A172 (cell line): ENCODE measurements at places on chromosomes 11 and 22. TPM values are rescaled to one million over a fixed set of nuclear protein-coding genes. Genes with fewer than 3 reads are reported as not detected.
A peak's percentile ranks its signal among the peaks of the same experiment; 100 is the strongest.

RAB36 gene
- 6.1 and 6.6 TPM in 2 replicates for total RNA-seq

DNA sequence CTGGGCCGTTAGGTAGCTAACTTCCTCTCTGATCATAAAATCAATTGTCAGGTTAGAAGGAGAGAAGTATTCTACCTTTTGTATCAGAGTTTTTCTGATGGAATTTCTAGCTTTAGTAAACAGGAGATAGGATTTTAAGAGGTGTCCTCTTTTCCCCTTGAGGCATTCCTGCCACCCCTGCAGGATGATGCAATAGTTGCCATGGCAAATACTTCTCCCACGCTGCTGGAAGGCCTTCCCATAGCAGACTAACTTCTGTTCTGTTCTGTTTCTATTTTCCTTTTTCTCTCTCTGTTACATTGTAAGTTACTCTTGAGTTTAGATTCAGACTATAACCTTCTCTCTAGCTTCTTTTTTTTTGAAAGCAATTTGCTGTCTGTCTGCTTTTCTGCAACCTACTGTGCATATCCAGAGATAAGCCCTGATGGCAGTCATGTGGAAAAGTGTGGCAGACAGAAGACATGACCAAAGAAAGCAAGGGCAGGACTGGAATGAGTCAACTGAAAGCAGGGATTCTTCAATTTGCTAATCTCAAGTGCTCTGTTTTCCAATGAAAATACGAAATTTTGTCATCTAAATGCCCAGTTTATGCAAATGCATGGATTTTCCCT, 679.1 kb downstream of the DLG2 start:
- DNase-seq: no peak

TEAD1 gene
- 69.5 and 92.5 TPM in 2 replicates for total RNA-seq

DNA sequence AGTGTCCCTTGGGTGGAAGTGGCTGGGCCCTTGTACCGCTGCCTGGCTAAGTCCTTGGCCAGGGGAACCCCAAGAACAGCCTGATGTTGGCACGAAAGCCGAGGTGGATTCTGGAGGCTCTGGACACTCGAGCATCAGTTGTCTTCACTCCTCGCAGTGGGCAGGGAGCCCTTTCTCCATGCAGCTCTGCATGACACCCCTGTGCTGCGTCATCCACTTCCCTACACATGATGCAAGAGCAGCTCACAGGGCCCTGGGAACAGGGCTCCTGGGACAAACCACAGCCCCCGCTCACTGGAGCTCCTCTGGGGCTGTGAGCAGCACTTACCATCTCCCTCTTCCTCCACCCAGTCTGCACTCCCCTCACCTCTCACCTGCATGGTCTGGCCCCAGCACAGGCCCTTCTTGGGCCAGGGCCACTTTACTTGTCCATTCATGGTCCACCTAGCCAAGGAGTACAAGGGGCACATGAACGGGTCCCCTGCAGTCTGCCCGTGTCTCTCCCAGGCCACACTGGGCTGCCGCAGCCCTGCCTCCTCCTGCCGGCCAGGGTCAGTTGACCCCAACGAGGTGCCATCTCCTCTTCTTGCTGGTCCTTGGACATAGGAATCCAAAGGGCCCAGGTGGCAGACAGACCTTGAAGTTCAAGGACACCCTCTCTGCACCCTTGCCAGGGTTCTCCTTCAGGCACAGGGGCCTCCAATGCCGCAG, 66.5 kb downstream of the IGF2 start:
- no peak for DNase-seq

NRXN2 gene
- total RNA-seq: 0.05 and 0.14 TPM in 2 replicates

NXPE4 gene
- total RNA-seq: not detected in 2 replicates

GRCh38 chr11:69000831-69001242, 12.2 kb downstream of the MRGPRF start:
- peak; percentile 74 for DNase-seq

- DNase-seq: no peak
Observed at GRCh38 chr11:120540744-120541465, 29.4 kb downstream of the GRIK4 start.

- DNase-seq: no peak
Observed at GRCh38 chr22:39344046-39344390, 5.8 kb upstream of the SYNGR1 start.

DNA sequence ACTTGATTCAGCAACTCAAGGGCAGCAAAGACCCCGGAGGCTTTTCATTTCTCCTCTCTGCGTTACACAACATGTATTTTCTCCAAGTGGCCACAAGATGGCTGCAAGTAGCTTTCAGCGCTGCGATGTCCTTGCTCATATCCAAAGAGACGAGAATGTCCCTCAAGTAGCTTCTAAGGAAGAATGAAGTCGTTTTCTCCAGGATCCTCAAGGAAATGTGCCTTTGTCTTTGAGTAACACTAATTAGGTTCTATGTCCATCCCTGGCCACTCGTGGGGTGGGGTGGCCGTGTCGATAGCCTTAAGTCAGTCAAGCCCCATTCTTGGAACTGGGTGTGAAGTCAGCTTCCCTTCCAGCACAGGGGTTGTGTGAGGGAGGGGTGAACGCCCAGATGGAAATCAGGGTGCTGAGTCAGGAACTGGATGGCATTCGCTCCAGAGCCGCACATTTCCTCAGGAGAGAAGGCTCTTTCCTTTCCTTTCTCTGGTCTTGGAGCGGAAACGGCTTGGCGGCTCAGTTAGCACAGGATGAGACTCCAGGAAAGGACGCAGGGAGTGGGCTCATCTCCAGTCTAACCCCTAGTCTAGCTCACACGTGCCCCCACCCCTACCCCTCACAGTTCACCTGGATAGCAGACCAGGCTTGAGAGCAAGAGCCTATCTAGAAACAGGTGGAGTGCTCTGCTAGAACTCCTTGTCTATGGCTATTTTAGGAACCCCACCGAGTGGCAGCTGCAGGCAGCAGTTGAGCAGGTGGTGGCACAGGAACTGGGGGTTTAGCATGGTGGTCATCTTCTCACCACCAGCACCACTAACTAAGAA, 44.3 kb downstream of the NNMT start:
- DNase-seq: peak; percentile 80

DNA sequence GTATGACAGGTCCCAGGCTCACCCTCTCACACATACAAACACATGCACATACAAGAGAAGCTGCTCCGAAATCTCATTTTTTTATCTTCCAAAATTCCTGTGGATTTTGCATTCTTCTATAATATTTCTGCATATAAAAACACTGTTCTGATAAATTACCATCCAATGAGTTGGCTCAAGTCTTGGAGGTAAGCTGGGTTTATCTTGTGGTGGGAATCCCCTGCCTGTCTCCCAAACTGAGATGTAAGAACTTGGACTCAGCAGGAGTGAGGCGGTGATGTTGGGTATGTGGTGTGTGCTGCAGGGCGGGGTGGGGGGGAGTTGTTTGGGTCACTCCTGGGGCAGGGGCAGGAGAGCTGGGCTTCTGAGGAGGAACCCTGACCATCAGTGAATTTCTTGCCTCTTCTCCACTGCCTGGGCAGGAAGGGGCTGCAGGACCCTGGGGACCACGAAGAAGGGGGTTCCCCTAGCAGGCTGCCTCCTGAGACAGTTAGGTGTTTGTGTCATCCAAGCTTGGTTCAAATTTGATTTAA, 6.8 kb upstream of the P2RY6 start:
- DNase-seq: no peak

DNA sequence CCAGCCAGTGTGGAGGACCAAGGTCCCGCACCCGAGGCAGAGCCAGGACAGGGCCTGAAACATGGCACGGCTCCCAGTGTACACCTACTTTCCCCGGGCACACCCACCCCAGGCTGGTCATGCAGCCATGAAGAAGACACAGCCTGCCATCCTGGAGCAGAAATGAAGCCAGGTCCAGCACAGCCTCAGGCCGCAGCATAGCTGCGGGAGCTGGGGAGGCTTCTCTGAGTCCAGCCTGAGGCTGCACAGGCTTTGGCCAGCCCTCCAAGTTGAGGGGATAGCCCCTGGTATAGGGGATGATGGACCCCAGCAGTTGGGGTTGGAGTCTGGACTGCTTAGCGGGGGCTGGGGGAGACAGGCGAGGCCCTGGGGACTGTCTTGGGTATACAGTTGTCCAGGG, 2.9 kb upstream of the HDAC10 start:
- no peak for DNase-seq

MUC5AC gene
- total RNA-seq: not detected in 2 replicates

YPEL4 gene
- 0.60 and 1.4 TPM in 2 replicates for total RNA-seq

- no peak for DNase-seq
Observed at GRCh38 chr22:49429066-49429465, 398.6 kb downstream of the BRD1 start.

DNA sequence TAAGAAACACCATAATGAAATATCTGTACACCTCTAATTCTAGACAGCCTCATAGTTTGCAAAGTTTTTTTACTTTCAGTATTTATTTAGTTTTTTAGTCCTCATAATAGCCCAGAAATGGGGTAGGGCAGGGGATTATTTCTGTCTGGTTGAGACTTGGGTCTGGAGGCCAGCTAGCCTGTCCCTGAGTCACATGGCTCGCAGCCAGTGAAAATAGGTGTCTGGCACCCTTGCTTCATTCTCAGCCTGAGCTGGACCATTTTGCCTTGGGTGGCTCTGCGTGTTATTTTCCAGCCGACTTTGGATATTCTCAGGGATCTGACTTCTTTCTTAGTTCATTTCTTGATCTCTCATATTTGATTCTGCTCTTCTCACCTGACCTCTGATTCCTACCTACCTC, 123.9 kb upstream of the NARS2 start:
- DNase-seq: peak; percentile 62

TTLL1 gene
- 4.7 and 6.6 TPM in 2 replicates for total RNA-seq

DNA sequence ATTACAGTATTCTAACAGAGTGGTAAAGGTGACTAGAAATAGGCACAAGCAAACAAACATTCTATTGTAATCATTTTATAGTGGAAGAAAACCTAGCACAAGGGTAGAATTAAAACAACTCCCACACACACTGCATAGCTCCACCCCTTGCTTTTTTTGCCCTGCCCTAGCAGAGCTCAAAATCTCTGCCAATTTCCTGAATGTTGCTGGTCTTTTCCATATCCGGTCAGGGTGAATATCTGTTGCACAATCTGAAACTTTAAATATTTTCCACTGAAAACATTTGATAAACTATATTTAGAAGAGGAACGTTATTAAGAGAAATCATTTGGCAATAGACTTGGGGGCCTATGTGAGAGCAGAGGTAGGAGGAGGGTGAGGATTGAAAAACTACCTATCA, 2.7 kb downstream of the SPA17 start:
- no peak for DNase-seq

DNA sequence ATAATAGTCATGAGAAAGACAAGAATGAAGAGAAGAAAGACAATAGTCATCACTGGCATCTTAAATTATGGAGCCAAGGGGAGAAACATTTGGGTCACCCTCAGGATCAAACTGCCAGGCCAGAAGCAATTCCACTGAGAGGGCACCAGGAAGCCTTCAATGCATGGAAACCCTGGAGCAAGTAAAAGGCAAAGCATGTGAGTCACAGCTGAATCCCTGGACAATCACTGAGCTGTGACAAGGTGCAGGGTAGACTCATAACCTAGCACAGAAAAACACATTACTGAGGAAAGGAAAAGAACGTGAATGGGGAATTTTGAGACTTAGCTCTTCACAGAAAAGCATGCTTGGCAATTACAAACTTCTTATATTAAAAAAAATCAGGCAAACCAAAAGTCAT, 1.6 kb downstream of the KCNJ1 start:
- DNase-seq: no peak

DNA sequence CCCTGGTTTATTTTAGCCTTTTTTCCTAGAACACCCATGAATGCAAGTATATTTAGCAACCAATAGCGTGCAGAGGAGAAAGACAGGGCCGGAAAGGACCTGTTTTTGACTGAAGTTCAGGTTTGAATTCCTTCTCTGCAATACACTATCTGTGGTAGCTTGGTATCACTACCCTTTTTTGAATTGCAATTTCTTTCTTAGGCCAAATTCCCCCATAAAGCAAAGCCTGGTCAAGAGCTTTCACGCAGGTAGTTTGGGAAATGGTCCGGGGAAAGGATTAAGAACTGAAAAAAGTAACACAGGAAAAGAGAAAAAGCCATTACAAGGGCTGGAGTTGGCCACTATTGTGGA, 38.8 kb upstream of the PAMR1 start:
- no peak for DNase-seq

FAT3 gene
- total RNA-seq: 0.34 and 0.41 TPM in 2 replicates

NAV2 gene
- 2.6 and 8.8 TPM in 2 replicates for total RNA-seq

DNA sequence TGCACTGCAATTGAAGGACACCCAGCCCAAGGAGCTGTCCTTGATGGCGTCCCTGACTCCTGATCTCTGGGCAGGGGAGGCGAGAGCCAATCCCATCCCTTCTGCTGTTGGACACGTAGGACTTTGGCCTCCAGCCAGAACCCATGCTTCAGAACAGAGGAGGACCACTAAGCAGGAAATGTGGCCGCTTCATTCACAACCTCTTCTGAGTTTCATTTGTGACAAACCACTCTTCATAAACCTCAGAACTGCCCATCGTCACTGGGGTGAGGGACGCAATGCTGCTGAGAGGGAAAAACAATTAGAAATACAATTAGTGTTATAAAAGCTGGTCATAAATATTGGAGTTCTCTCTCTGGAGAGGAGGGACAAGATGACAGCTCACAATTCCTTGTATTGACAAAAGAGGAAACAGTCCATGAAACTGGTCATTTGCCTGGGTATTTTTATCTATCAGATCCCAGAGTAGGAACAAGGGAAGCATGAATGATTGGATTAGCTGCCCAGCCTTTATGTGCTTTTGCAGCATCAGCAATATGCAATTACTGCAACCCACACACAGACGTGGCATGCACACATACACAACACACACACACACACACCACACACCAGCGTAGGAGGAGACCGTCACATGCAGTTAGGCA, 216.5 kb upstream of the CADM1 start:
- no peak for DNase-seq

- no peak for DNase-seq
Observed at GRCh38 chr11:121137005-121137404, 36.0 kb downstream of the TECTA start.

OR52N4 gene
- total RNA-seq: not detected in 2 replicates

GRCh38 chr11:76682106-76682505, 11.6 kb upstream of the LRRC32 start:
- no peak for DNase-seq

DNA sequence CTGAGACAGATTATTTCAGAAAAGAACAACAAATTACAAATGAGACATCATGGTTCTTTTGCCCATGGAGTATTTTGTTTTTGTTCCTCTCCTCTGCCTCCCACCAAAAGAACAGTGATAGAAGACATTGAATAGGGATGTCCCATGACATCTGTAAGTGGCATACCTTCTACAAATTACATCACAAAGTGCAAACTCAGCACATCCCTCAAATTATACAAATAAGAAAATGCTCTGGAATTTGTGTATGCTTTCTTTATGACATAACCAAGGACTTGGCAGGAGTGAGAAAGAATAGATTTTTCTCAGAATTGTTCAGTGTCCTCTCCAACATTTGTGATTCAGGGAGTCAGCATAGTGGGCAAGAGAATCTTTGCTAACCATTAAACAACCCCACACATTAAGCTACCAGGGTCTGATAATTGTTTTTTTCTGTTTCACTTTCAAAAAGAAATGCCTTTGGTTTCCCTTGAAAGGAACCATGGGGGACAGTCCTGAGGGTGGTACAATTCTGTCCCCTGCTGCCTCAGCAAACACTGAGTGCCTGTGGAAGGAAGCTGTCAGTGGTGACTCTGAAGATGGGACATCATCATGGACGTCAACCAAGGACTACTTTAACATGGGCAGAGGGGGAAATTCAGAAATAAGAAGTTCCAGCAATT, 430.3 kb downstream of the AASDHPPT start:
- no peak for DNase-seq

UBE2L3 gene
- 31.5 and 33.7 TPM in 2 replicates for total RNA-seq

MIOX gene
- total RNA-seq: not detected in 2 replicates

MS4A6E gene
- total RNA-seq: not detected in 2 replicates
